ENCODE measurements at places on chromosomes 2 and 18. TPM values are rescaled to one million over a fixed set of nuclear protein-coding genes. Genes with fewer than 3 reads are reported as not detected.

GRCh38 chr18:63220903-63221302, 98.7 kb downstream of the BCL2 start:
- peaks cover 46% of the 10 kb centered on the region for H3K36me3 ChIP-seq
- peaks cover 87% of the 10 kb centered on the region for H3K4me1 ChIP-seq
- no peak overlapping the region for H3K4me3 ChIP-seq
- no peak for DNase-seq
- H3K27ac ChIP-seq, result no peak overlapping the region

- H3K27me3 ChIP-seq, result peaks cover 12% of the 10 kb centered on the region
- H3K27ac ChIP-seq, result peak overlapping the region; percentile 75
- peaks cover 17% of the 10 kb centered on the region for H3K36me3 ChIP-seq
- peak overlapping the region; percentile 78 for H3K4me3 ChIP-seq
- DNase-seq, result peak; percentile 69
Measured at GRCh38 chr2:73283545-73284295, 558 bp downstream of the FBXO41 start.

RPIA gene
- 65.4 TPM for total RNA-seq

- no peaks in the 10 kb centered on the region for H3K36me3 ChIP-seq
- H3K27me3 ChIP-seq, result peaks cover 3% of the 10 kb centered on the region
- no peak overlapping the region for H3K27ac ChIP-seq
Measured at GRCh38 chr2:57759131-57759530, 287.5 kb upstream of the VRK2 start.

DNA sequence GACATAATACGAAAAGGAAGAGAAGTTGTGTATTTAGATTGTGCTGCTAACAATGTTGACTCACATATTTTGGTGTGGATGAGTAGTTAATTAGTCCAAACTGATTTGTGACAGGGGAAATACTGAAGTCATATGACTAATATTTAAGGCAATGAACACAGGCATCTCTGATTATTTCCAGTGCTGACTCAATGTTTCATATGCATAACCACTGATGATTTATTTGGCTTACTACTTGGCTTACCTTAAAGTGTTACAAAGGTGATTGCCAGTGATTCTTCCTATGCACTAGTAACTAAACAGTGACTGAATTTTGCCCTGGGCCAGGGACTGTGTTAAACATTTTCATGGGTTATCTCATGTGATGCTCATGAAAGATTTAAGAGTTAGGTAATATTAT, 722.6 kb downstream of the METTL4 start:
- H3K36me3 ChIP-seq, result no peaks in the 10 kb centered on the region
- no peak overlapping the region for H3K27ac ChIP-seq
- peaks cover 4% of the 10 kb centered on the region for H3K27me3 ChIP-seq
- no peak overlapping the region for H3K4me3 ChIP-seq

- no peak for DNase-seq
- no peak overlapping the region for H3K4me3 ChIP-seq
- no peak overlapping the region for H3K27ac ChIP-seq
- H3K4me1 ChIP-seq, result no peaks in the 10 kb centered on the region
- H3K36me3 ChIP-seq, result no peaks in the 10 kb centered on the region
Measured at GRCh38 chr2:878245-878930, 72.3 kb upstream of the SNTG2 start.

GRCh38 chr2:67234440-67234839, 162.7 kb upstream of the ETAA1 start:
- H3K27ac ChIP-seq, result no peak overlapping the region
- no peak for DNase-seq
- no peaks in the 10 kb centered on the region for H3K36me3 ChIP-seq
- no peaks in the 10 kb centered on the region for H3K4me1 ChIP-seq
- H3K4me3 ChIP-seq, result no peak overlapping the region

GRCh38 chr2:211132573-211132972, 576.2 kb downstream of the CPS1 start:
- H3K27ac ChIP-seq, result no peak overlapping the region
- DNase-seq, result no peak
- H3K4me1 ChIP-seq, result no peaks in the 10 kb centered on the region
- H3K4me3 ChIP-seq, result no peak overlapping the region
- no peaks in the 10 kb centered on the region for H3K27me3 ChIP-seq

- DNase-seq, result no peak
- H3K4me1 ChIP-seq, result no peaks in the 10 kb centered on the region
- no peak overlapping the region for H3K27ac ChIP-seq
- H3K4me3 ChIP-seq, result no peak overlapping the region
- no peaks in the 10 kb centered on the region for H3K36me3 ChIP-seq
- no peaks in the 10 kb centered on the region for H3K27me3 ChIP-seq
Measured at GRCh38 chr18:31791817-31792579, 31.3 kb upstream of the SLC25A52 start.

DNA sequence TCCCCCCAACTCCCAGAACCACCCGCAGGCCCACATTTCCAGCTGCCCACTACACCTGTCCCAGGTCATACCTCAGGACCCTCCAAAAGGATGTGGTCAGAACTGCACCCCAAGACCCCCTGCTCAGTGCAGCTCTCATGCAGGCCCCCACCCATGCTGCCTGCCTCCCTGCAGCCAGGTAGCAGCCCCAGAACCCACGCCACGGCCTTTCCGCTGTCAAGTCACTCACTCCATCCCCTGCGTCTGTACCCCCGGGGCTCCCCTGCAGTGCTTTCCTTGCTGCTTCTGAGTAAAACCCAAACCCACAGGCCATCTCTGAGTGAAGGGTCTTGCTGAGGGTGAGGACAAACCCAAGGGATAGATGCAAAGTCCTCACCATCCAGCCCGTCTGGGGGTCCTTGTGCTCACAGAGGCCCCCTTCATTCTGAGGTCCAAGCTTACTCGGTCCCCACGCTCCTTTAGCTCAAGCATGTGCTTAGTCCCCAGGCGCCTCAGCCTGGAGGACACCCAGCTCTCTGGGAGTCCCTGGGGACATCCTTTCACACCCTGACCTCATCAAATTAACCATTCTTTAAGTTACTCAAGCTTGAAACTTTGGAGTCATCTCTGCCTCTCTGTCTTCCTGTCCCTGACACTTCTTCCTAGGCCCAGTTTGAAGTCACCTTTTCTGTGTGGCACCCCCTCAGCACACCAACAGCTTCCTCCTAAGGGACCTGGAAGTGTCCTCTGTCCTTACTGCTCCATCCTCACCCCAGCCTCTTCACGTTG, 130.1 kb downstream of the SMAD7 start:
- no peak overlapping the region for H3K4me3 ChIP-seq
- no peaks in the 10 kb centered on the region for H3K27me3 ChIP-seq
- no peak overlapping the region for H3K27ac ChIP-seq
- peak; percentile 34 for DNase-seq
- H3K36me3 ChIP-seq, result peaks cover 4% of the 10 kb centered on the region

RPE gene
- 33.2 TPM for total RNA-seq

DNA sequence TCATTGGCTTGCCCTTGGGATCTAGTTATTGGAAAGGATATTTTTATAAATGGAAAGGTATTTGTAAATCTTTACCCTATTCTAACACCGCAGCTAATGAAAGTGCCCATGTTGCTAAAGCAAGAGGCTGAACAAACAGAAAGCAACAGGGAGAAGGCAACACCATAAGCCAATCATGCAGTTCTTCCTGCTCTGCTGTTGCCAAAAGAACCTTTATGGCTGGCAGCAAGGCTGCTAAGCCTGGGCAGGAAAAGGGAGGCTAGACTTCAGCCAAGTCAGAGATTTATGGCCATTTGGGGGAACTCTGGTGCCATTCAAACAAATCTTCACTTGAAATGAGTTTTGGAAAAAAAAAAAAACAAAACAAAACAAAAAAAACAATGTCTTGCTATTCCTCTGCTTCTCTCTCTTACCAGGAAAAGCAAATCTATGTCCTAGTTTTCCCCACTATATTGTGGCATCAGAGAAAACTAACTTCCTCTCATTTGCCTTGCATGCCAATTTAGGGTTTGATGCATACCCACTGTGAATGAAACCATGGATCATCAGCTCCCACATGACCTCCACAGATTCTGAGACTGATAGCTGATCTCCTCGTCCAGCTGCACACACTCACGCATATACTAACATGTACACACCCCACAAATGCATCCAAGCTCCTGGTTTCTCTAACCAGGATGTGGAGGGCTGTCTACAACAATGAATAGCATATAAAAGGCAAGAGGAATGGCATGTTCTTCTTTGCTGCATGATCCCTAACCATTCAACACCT, 179.3 kb downstream of the C1D start:
- no peak overlapping the region for H3K27ac ChIP-seq
- H3K4me1 ChIP-seq, result no peaks in the 10 kb centered on the region
- DNase-seq, result no peak
- H3K36me3 ChIP-seq, result no peaks in the 10 kb centered on the region

DNA sequence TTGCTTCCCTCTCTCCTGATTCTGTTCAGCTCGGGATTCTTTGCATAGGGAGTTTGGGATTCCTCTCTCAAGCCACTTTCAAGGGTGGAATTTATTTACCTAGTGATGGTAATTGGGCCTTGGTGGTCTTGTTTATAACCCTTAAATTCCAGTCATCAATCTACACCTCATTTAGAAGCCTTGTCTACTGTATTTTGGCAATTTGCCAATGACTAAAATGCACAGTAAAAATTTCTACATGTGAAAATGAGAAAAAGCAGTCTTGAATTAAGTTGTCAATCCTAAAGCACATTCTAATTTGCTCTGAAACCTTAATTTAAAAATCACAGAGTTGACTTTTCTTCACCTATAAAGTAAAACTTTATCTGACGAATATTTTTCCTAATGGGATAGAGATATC, 749.2 kb upstream of the CRIM1 start:
- no peaks in the 10 kb centered on the region for H3K27me3 ChIP-seq
- no peak overlapping the region for H3K4me3 ChIP-seq
- H3K27ac ChIP-seq, result no peak overlapping the region
- H3K36me3 ChIP-seq, result no peaks in the 10 kb centered on the region
- no peaks in the 10 kb centered on the region for H3K4me1 ChIP-seq

- no peak for DNase-seq
- H3K27me3 ChIP-seq, result no peaks in the 10 kb centered on the region
- H3K36me3 ChIP-seq, result peaks cover 63% of the 10 kb centered on the region
- no peak overlapping the region for H3K27ac ChIP-seq
Measured at GRCh38 chr2:131125195-131125757, 20.1 kb downstream of the PLEKHB2 start.

GRCh38 chr2:20291106-20291564, 59.5 kb downstream of the PUM2 start:
- H3K27ac ChIP-seq, result peak overlapping the region; percentile 4
- H3K27me3 ChIP-seq, result no peaks in the 10 kb centered on the region
- peaks cover 20% of the 10 kb centered on the region for H3K36me3 ChIP-seq

DNA sequence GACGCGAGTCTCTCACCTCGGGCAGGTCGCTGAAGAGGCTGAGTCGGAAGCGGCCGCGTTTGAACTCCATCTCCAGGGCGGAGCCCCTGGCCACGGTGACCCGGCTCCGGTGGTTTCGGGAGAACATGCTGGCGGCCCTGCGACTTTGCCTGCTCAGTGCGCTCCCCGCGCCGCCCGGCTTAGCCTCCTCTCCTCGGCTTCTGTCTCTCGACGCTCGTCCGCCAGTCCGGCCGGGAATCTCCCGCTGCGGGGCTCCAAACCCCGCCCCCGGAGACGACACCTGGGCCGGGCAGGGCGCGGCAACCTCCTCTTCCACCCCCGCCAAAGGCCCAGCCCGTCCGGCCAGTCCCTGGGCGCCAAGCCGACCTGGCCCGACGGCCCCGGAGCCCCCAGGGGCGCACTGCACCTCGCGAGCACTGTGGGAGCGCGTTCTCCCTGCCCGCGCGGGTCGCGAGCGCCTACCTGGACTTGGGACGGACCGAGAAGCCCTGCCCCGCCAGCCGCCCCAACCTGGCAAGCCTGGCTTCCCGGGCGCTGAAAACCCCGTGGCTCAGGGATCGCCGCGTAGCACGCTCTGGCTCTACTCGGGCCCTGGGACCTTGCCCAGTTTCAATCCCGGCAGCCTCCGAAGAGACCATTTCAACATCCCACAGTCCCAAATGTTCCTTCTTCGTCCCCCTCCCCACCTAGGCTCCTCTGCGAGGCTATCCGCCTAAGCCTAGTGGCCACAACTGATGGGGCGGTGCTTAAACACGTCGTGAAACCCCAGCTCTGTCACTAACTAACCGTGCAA, at the start of gene RTKN:
TSS of gene RTKN (minus strand) at position 248 of the 793 bp plus-strand sequence. CDS start at position 127, 121 bp downstream.
- H3K36me3 ChIP-seq, result no peaks in the 10 kb centered on the region
- peak; percentile 63 for DNase-seq
- H3K4me3 ChIP-seq, result peak within 1 kb of the TSS; percentile 44

DNA sequence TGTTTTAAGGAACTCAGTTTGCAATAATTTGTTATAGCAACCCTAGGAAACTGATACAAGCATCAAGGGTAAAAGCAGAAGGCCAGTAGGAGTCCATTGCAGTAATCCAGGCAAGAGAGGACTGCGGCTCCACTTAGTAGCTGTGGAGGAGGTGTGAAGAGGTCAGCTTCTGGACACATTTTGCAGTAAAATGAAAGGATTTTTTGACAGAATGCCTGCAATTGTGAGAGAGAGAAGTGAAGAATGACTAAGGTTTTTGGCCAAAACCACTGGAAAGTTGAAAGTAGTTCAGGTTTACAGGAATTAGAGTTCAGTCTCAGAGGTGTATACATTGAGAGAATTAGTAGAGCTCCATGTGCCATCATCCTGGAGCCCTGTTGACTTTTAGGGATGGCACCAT, 129.5 kb downstream of the RHBDD1 start:
- no peaks in the 10 kb centered on the region for H3K27me3 ChIP-seq
- H3K4me1 ChIP-seq, result peaks cover 10% of the 10 kb centered on the region
- H3K27ac ChIP-seq, result no peak overlapping the region
- no peak for DNase-seq
- H3K4me3 ChIP-seq, result no peak overlapping the region

MTCL1 gene
- total RNA-seq, result 0.35 TPM

GRCh38 chr2:216777637-216778273, 82.1 kb downstream of the TNP1 start:
- peak; percentile 64 for DNase-seq
- peaks cover 6% of the 10 kb centered on the region for H3K27me3 ChIP-seq
- no peaks in the 10 kb centered on the region for H3K4me1 ChIP-seq

DNA sequence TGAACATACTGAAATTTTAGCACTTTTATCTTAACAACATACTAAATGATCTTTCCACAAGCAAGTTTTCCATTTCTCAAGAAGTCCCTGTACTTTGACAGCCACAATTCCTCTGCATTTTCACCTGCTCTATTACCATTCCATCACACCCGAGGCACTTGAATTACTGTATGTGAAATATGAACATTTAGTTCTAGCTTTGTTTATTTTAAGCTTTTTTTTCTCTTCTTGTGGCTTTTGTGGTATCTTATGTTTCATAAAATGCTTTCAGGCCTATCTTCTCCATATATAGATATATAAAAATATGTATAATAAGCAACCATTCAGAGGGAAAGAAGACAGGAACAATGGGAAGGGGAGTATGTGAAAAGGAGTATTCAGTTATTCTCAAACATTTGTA, 693.9 kb downstream of the SATB2 start:
- peaks cover 3% of the 10 kb centered on the region for H3K27me3 ChIP-seq
- H3K4me1 ChIP-seq, result no peaks in the 10 kb centered on the region
- no peak overlapping the region for H3K27ac ChIP-seq
- no peaks in the 10 kb centered on the region for H3K36me3 ChIP-seq
- H3K4me3 ChIP-seq, result no peak overlapping the region
- no peak for DNase-seq

EFR3B gene
- 1.1 TPM for total RNA-seq

FARSB gene
- total RNA-seq, result 58.5 TPM

- no peak for DNase-seq
- no peak overlapping the region for H3K4me3 ChIP-seq
- no peaks in the 10 kb centered on the region for H3K4me1 ChIP-seq
- peaks cover 6% of the 10 kb centered on the region for H3K27me3 ChIP-seq
- no peak overlapping the region for H3K27ac ChIP-seq
- H3K36me3 ChIP-seq, result no peaks in the 10 kb centered on the region
Measured at GRCh38 chr18:45166836-45167551, 448.3 kb upstream of the SLC14A2 start.

GRCh38 chr2:238238311-238238765, 1.5 kb downstream of the HES6 start:
- peak overlapping the region; percentile 27 for H3K4me3 ChIP-seq
- DNase-seq, result no peak
- peaks cover 11% of the 10 kb centered on the region for H3K4me1 ChIP-seq

Data from activated CD4-positive, alpha-beta T cell treated with anti-CD3 and anti-CD28 coated beads for 36 hours (primary cell).